H7 (cell line): ENCODE measurements at places on chromosomes 4 and X.

DNA sequence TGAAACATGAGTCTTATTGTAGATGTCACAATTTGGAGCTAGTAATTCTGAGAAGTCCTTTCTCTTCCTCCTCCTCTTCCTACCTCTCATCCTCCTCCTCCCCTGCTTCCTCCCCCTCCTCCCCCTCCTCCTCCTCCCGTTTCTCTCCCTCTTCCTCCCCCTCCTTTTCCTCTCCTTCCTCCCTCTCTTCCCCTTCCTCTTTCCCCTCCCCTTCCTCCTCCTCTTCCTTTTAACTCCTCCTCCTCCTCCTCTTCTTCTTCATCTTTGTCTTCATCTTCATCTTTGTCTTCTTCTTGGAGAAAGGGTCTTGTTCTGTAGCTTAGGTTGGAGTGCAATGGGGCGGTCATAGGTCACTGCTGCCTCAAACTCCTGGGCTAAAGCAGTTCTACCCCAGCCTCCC lies 161.8 kb downstream of the PCDH7 start:
- no peak for DNase-seq

- no peak for DNase-seq
These were observed 5.2 kb downstream of the MAP9 start for GRCh38 chr4:155371432-155372043.

GRCh38 chr4:147734496-147734895 lies 2.6 kb downstream of the ARHGAP10 start:
- no peak for DNase-seq

DNA sequence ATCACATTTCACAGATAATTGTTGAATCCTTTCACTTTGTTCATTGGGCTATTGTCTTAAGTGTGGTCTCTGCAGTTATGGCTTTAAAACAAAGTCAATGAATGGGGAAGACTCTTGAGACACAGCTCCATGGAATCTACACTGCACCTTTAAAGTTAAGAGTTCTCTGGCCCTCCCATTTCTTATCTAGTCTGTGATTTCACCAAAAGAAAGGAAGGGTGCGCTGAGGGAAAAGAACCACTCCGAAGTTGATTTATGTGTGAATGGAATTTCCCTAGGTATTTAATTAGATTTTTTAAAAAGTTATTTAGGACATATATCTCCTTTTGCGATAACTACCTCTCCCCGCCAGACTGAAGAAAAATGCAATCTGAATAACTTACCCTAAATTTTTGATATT lies 2.5 kb downstream of the SEPTIN11 start:
- no peak for DNase-seq

GRCh38 chr4:8035371-8035780 lies 95.7 kb upstream of the AFAP1 start:
- no peak for DNase-seq

- no peak for DNase-seq
These were observed 6.6 kb downstream of the TMEM156 start for GRCh38 chr4:39025552-39026085.

DNA sequence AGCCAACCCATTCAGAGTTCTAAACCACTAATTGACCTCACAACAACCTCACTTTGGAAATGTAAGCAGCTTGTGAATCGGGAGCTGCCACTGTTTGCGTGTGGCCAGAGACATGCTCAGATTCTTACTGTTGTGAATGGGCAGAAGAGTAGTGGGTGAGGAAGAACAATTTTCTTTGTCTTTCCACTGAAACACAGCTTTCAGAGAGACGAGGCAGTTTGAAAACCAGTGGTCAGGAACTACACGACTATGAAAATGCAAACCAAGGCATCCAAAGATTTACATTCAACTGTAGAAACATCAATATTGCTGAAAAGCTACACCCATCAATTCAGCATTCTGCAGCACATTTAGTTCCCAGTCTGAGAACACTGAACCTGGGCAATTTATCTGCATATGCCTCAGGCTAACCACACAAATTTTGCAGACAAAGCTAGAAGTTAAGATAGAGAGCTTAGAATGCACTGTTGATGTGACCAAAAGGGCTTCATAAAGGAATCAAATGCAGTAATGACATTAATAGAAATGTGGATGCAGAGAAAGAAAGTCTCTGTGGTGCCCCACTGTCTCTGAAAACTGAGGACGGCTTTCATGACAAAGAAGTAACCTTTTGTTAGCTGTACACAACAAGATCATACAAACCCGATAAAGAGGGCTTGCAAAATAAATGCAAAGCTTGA lies 134.3 kb downstream of the APBB2 start:
- no peak for DNase-seq

DNA sequence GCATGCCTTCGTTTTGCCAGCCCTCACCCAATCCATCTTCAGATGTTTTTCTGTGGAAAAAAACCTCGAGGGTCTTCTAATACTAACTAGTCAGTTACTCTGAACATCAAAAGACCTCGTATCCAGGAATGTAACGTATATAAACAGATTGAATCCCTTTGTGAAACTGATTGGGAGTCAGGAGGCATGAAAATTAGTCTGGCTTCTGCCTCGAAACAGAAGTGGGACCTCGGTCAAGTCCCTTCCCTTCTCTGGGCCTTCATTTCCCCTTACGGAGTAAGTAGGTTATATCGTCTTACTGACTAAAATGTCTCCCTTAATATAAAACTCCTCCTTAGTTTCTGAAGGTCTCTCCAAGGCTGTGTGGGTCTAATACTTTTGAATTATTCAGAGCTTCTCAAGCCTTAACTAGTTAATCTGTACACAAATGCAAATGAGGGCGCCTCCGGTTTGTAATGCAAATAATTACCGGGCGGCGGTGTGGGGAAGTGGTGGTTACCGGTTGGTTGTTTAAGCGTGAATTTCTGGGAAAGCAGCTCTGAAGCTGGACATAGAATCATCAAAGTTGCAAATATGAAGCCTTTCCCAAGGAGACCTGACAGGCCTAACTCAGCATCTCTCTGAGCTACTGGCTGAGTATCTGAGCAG lies 11.4 kb upstream of the NKRF start:
- DNase-seq = no peak

DNA sequence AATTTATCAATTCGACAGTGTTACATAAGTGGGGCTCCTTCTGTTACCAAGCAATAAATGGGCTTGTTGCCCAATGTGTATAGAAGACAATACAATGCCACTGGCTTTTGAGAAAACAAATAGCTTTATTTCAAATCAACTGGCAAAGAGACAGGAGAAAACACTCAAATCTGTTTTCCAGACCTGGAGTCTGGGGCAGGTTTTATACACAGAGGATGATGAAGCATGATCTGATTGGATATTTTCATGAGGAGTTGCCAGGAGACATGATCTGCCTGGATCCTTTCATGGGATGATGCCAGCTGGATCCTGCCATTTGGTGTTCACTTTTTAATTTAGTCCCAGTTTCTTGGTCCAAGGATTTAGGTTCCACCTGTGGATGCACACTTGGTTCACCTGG lies 287.9 kb downstream of the CXXC4 start:
- no peak for DNase-seq

DNA sequence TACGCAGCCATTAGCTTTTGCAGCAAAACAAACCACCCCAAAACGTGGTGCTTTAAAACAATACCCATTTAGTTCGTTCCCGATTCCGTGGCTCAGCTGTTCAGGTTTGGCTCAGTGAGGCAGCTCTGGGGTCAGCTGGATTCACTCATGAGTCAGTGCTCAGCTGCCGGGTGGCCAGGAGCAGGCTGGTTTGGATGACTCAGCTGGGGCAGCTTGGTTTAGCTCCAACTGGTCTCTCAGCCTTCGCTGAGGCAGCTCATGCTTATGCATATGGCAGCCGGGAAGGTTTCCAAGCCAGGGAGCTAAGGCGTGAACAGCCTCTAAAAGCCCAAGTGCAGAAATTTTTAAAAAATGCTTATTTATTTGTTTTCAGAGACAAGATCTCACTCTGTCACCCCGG lies 13.3 kb upstream of the CD99 start:
- no peak for DNase-seq
